Muscle of leg (tissue), 16 donors: ENCODE measurements at places on chromosomes 1 and 21. TPM values are rescaled to one million over a fixed set of nuclear protein-coding genes. Genes with fewer than 3 reads are reported as not detected.

The GJB4 gene
- polyA plus RNA-seq = 0.13 TPM

The BRDT gene
- polyA plus RNA-seq = not detected

The NTRK1 gene
- 0.94 TPM for polyA plus RNA-seq

GRCh38 chr1:202254454-202255252 lies 61.1 kb downstream of the LGR6 start:
- no peaks in the 10 kb centered on the region for H3K36me3 ChIP-seq
- H3K4me1 ChIP-seq = peaks cover 6% of the 10 kb centered on the region
- H3K27me3 ChIP-seq = peaks cover 4% of the 10 kb centered on the region
- H3K4me3 ChIP-seq = no peak overlapping the region
- no peak for DNase-seq

DNA sequence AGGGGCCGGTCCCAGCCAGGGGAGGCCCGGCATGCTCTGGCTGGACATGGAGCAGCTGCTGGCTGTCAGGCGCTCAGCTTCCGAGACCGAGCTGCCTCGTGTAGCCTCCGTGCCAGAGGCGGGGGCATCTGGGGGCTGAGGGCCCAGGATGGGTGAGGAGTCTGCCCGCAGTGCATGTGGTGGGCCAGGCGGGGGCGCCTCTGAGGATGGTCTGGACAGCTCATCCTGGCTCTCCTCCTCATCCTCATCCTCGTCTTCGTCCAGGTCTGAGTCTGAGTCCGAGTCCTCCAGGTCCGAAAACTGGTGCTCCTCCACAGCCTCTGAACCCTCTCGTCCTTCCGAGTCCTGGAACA lies 28.9 kb upstream of the EDN2 start:
- DNase-seq = no peak
- H3K27ac ChIP-seq = no peak overlapping the region
- no peak overlapping the region for H3K4me3 ChIP-seq
- H3K27me3 ChIP-seq = peaks cover 4% of the 10 kb centered on the region
- H3K36me3 ChIP-seq = peaks cover 3% of the 10 kb centered on the region
- H3K4me1 ChIP-seq = peaks cover 51% of the 10 kb centered on the region

DNA sequence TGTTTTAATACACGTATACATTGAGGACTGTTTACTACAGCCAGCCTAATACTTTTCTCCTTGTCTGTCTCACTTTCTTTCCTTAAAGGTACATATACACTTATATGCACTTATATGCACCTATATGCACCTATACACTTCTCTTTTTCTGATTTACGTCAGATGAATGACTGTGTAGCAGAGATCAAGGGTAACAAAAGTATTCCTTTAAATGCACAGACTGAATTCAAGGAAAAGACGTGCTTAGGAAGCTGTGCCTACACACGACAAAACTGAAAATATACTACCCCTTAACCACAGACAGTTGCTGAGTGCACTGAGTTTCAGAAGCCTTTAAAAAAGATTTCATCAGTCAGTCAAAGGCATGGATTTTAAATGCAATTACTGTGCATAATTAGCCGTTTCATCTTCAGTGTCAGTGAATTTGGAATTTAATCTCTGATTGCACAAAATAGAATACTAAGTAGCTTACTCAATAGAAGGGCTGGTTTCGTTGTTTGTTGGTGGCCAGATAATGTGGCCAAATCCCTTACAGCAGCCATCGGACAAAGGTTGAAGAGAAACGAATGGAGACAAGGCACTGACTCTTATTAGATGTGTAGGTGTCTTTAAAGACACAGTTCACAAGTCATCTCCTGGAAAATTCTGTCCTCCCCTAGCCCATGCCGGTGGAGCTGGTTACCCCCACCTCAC lies 38.3 kb upstream of the TARBP1 start:
- no peak overlapping the region for H3K4me3 ChIP-seq
- no peaks in the 10 kb centered on the region for H3K27me3 ChIP-seq
- no peak for DNase-seq
- peaks cover 34% of the 10 kb centered on the region for H3K4me1 ChIP-seq
- H3K36me3 ChIP-seq = no peaks in the 10 kb centered on the region
- H3K27ac ChIP-seq = no peak overlapping the region

GRCh38 chr1:221030990-221031389 lies 151.7 kb downstream of the HLX start:
- no peaks in the 10 kb centered on the region for H3K27me3 ChIP-seq
- H3K36me3 ChIP-seq = no peaks in the 10 kb centered on the region
- no peak overlapping the region for H3K27ac ChIP-seq
- no peak overlapping the region for H3K4me3 ChIP-seq
- no peak for DNase-seq
- peaks cover 9% of the 10 kb centered on the region for H3K4me1 ChIP-seq

DNA sequence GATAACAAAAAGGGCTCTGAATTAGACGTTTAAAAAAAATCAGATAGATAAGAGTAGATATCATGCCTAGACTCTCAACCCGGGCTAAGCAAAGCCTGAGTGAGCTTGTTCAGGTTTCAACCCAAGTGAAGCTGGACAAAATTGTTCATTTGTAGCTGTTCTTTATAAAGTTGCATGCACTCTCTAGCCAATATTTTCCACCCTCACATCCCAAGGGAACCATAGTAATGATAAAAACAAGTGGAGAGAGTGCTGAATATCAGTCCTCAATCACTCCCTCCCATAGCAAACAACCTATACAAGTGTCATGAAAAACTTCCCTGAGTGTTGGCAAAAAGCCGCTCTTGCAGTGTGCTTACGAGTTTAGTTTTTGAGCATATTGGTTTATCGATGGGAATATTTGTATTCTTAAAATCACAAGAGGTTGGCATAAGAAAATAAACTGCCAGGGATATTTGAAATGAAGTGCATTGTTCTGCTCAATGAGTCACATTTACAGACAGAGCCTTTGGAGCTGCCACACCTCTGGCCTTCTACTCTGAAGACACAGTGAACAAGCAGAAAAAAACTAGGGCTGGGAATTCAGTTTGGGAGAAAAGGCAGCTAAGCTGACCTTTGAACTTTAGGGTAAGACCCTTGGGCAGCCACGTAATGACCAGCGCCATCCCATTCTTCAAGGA lies 2.2 kb upstream of the CLCA2 start:
- H3K27ac ChIP-seq = no peak overlapping the region
- peak; percentile 3 for DNase-seq
- H3K27me3 ChIP-seq = no peaks in the 10 kb centered on the region
- H3K4me3 ChIP-seq = no peak overlapping the region
